ENCODE measurements at places on chromosomes 16 and 17. TPM values are rescaled to one million over a fixed set of nuclear protein-coding genes. Genes with fewer than 3 reads are reported as not detected.

DNA sequence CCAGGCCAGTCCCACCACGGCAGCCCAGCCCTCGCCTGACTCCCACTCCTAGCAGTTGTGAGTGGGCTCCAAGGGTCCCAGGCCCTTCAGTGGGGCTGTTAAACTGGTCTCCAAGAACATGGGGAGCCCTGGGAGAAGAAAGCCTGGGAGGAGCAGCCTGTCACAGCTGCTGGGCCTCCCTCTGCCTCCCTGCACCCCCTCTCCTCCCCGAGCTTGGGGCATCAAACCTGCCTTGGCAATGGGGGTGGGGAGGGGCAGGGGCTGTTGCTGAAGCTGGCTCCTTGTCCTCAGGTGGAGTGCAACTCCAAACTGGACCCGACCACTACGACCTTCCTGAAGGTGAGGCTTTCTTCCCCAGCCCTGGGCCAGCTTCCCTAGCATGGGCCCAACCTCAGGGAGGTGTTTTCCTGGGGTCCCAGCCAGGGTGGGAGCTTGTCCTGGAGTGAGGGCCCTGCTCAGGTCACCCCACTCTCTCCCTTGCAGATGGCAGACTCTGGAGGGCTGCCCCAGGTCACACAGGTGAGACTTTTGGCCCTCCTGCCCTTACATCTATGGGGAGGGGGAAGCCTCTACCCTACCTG lies 6.6 kb upstream of the SETD6 start:
- DNase-seq: no peak

- DNase-seq: no peak
Observed at GRCh38 chr17:2042390-2042847, 597 bp downstream of the OVCA2 start.

The SOX15 gene
- total RNA-seq: 0.20 TPM

GRCh38 chr17:1179818-1180742 lies at the start of gene ABR:
ABR (minus strand) TSS chr17:1179981; CDS start chr17:1179727, 254 bp downstream.
- DNase-seq: peak; percentile 37

DNA sequence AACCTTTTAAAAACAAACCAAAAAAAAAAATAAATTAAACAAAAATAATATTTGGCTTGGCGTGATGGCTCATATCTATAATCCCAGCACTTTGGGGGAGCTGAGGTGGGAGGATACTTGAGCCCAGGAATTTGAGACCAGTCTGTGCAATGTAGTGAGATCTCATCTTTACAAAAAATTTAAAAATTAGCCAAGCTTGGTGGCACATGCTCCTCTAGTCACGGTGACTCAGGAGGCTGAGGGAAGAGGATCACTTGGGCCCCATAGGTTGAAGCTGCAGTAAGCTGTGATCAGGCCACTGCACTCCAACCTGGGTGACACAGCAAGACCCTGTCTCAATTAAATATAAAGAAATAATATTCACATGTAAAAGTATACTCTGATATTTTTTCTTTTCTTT lies 12.2 kb downstream of the GNGT2 start:
- DNase-seq: no peak

GRCh38 chr16:80573700-80574120 lies 32.9 kb downstream of the DYNLRB2 start:
- DNase-seq: no peak

The USP43 gene
- not detected for total RNA-seq

- DNase-seq: no peak
Observed at GRCh38 chr17:40810494-40810893, 10.7 kb upstream of the KRT28 start.

DNA sequence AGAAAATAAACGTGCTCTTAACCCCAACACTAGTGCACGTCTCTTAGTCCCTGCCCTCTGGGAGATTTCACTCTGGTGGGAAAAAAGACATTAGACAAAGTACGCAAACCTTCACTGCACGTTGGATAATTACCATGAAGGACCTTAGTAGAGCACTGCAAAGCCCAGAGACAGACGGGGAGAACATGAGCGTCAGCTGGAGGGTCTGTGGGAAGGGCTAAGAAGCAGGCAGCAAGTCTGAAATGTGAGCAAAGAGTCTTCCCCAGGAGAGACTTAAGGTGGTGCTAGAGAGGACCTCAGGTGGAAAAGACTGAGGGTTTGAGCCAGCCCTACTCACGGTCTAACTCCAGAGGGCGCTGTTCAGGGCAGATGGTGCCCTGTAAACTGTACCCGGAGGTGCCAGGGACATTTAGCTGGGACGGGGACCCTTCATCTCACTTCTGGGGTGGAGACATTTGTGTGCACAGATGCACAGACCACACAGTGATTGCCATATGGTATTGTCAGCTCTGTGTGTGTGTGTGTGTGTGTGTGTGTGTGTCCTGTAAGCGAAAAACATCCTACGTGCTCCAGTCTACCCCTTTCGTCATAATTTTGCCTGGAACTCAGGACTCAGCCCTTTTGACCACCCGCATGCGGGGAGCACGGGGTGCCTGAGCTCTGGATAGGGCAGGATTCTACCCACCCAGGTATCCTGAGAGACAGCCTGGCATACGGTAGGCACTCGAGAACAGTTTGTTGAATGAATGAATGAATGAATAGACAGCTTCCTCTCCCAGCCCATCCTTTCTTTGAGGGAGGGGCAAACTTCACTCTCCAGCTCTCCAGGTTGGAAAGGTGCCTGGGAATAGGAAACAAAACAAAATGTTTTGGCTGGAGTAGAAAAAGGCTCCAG lies 10.1 kb upstream of the STAC2 start:
- peak; percentile 25 for DNase-seq

The KIF22 gene
- total RNA-seq: 140 TPM

DNA sequence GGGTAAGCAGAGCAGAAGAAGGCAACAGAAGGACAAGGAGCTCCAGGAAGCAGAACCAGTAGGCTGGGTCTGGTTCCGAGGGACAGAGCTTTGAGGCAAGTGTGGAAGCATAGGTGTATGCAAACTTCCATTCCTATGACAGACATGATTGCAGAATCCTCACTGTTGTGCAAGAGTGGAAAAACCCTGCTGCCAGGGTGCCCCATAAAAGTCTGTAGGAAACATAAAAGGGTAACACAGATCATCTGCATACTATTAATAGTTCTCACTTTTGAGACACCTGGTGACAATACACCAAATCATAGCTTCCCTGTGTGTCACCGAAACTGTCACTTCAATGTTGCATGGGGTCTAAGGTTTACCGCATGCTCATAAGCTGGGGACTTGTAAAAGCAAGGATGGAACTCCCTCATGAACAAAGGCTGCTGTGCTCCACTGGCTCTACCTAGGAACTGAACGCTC lies 39.7 kb downstream of the ARHGAP17 start:
- DNase-seq: no peak

The TBC1D3K gene
- total RNA-seq: not detected

DNA sequence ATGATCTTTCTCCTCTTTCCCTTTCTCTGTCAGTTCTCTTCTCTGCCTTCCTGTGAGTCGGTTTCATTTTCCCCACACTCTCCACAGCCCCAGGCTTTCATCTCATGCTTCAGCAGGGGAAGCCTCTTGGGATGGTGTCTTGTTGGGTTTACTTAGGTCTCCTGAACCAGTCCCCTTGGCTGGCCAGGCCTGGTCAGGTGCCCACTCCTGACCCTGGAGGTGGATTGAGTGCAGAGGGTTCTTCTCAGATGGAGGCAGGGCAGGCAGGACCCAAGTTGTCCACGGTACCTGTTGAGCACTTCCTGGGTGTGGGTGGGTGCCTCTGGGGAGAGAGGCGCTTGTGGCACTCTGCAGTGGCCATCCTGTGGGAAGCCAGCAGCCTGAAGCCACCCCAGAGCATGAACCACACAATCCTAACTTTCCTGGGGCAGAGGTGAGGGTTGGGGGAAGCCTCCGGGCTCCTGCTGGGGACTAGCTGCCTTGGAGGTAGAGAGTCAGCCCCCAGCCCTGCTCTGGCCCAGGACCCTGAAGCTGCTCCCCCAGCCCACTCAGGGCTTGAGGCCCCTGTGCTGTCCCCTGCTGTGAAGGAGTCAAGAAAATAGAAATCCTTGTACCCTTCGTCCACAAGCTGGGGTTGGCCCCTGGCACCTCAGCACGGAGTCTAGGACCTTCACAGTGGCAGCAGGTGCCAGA lies 2.0 kb upstream of the RAP1GAP2 start:
- DNase-seq: peak; percentile 28

GRCh38 chr17:58120195-58120822 lies 27.9 kb upstream of the OR4D1 start:
- DNase-seq: peak; percentile 33

The CARD14 gene
- not detected for total RNA-seq

The SLC35G6 gene
- not detected for total RNA-seq

DNA sequence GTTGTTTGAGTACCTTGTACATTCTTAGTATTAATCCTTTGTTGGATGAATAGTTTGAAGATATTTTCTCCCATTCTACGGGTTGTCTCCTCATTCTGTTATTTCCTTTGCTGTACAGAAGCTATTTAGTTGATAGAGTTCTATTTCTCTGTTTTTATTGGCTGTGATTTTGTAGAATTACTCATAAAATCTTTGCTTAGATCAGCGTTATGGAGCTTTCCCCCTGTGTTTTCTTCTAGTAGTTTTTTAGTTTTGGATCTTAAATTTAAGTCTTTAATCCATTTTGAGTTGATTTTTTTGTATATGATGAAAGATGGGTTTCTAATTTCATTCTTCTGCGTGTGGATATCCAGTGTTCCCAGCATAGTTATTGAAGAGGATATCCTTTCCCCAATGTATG lies 45.4 kb downstream of the NFATC3 start:
- no peak for DNase-seq

DNA sequence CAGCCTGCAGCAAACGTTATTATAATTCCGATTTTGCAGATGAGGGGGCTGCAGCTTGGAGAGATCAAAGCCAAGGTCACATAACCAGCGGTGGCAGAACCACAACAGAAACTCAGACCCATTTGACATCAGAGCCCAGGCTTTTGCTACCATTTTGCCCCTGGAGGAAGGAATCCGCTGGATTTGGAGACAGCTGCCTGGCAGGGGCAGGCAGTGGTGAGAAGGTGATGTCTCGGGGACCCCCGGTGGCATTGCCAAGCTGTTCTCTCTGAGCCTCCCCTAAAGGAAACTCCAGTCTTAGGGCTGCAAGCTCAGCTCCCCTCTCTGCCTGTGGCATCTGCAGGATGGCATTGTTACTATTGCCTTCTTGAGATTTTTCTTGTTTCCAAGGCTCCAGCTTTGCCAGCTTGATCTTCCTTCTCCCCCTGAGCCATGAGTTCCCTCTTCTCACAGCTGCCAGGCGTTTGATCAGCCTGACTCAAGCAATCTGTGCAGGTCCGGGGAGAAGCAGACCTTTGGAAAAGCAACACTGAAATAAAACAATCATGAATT lies 40.8 kb downstream of the AIPL1 start:
- no peak for DNase-seq

The TNK1 gene
- 4.9 TPM for total RNA-seq

DNA sequence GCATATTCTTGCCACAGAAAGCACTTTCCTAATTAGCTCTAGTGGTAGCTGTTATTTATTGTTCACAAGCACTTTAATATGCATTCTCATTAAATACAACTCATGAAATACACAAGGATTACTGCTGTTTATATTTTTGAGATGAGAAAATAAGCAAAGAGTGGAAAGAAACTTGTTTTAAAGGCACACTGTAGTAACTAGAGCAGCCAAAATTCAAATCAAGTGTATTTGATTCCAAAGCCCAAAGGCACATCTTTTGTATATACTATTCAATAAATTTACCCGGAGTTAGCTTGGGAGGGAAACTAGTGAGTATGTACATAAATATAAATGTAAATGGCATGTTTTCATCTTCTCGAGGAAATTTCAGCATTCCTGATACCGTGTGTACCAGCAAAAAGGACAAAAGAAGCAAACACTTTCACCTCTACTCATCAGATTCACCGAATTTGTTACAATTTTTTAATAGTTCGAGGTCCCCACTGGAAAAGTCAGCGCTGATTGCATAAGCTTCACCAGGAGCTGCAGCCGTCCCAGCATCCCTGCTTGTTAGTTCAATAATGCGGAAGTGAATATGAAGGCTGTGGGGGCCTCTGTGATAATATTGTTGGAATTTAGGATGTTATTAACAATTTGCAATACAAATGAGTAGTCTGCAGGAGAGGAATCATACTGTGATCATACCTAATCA lies 371.6 kb upstream of the MON1B start:
- DNase-seq: no peak
